KG1 (cell line): ENCODE measurements at places on chromosomes 4 and X.

- DNase-seq = no peak
These were observed 66.1 kb downstream of the DNAAF6 start for GRCh38 chrX:107272431-107272921.

DNA sequence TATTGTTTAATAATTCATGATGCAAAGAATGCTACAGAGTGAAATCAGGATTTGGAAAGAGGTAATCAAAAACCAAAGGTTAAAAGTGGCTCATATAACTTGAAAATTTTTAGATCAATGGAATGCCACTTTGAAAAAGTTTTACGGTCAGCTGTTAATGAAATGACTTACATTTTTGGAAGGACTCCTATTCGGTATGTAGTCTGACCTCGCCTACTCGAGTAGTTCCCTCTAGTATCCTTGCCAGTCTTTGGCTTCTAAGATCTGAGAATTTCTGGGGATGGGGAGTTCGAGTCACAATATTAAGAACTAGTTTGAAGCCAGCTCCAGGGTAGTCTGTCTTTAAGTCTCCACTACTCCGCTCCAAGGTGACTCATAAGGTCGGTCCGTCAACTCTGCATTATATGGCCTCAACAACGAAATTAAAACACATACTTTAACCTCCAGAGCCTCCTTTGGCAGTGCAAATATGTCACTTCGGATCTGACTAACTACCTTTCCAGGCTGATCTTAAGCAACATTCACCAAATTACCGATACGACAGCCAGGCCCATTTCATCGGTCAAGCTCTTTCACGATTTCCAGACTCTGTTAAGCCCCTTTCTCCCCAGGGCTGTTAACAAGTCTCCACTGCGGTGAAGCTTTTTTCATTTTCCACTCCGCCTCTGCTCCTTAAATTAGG lies 733 bp upstream of the NAA15 start:
- no peak for DNase-seq

- no peak for DNase-seq
These were observed 328.0 kb downstream of the NAF1 start for GRCh38 chr4:162838671-162839070.

DNA sequence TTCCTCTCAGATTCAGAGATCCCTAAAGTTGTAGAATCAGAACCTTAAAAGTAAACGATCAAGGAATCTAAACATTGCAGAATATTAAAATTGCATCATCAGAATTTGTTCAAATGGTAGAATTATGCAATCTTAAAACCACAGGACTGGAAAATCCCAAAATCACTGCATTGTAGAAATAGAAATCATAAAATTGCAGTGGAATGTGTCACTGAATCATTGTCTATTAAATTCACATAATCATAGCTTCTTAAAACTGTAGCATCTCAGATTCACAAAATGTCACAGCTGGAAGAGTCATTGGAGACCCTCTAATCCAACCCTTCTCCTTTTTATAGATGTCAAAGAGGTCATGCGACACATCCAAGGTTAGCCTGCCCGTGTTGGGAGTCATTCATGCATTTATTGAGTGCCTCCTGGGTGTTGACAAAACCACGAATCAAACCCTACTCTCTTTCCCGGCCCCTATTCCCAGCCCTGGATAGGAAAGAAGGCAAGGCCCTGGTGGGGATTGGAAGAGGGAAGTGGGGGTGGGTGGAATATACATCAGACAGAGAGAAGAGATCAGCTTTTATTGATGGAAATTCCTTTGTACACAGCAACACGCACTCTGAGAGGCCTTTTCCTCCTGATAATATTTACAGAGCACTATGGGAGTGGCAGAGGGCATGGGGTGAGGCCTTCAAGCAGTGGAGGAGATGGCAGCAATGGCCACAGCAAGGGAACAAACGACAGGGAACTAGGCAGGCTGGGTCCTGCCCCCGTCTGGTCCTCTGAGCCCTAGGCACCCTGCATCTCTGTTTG lies 15.4 kb downstream of the IQSEC2 start:
- DNase-seq = no peak

- DNase-seq = no peak
These were observed 21.3 kb upstream of the BMP2K start for GRCh38 chr4:78754872-78755271.

GRCh38 chr4:113524505-113525186 lies 236.9 kb downstream of the CAMK2D start:
- DNase-seq = no peak

- no peak for DNase-seq
These were observed 840 bp downstream of the ZNF711 start for GRCh38 chrX:85244450-85245211.

DNA sequence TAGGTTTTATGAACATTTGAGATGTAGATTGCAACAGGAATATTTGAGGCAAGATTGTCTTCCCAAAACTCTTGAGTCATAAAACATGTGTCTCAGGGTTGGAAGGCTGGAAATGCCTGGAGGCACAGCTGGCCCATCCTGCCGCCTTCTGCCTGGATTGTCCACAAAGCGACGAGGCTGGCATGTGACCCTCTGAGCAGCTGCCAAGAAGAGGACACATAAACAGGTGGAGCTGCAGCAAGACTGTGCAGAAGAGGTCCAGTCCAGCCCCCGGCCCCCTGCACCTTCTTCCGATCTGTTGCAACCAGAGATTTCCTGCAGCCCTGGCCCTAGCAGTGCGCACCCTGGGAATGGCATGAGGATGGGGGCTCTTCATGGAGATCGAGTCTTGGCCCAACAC lies 101.9 kb upstream of the BCOR start:
- no peak for DNase-seq
